CD4-positive, alpha-beta memory T cell (primary cell): ENCODE measurements at places on chromosomes 13 and 19. TPM values are rescaled to one million over a fixed set of nuclear protein-coding genes. Genes with fewer than 3 reads are reported as not detected.

The KLK15 gene
- total RNA-seq = not detected

The CEACAM4 gene
- 0.28 TPM for total RNA-seq

DNA sequence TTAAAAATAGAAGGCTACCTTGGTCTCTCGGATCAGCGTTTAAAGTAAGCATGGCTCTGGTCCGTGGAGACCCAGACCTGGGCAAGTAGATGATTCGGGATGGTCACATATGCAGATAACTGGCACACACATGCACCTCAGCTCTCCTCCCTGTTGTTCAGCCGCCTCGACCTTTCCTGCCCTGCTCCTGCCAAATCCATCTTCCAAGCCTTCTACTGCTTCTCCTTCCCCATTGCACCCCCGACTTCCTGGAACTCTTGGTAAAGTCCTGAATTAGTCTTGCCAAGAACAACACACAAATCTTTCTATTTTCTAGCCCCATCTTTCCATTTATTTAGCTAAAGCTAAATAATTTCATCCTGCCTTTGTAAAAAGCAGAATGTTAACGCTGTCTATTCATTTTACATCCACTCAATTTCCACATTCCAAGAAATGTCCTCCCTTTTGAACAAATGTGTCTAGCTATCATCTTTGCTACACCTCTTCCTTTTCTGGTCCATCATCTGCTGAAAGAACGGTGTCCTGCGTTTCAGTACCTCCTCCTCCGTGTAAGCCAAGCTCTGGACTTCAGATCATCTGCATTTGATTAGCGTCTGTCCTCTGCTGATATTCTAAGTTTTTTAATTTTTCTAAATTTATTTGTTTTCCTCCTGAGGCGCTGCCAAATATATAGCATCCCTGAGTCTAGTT, 92.5 kb downstream of the ZIC5 start:
- DNase-seq = no peak

DNA sequence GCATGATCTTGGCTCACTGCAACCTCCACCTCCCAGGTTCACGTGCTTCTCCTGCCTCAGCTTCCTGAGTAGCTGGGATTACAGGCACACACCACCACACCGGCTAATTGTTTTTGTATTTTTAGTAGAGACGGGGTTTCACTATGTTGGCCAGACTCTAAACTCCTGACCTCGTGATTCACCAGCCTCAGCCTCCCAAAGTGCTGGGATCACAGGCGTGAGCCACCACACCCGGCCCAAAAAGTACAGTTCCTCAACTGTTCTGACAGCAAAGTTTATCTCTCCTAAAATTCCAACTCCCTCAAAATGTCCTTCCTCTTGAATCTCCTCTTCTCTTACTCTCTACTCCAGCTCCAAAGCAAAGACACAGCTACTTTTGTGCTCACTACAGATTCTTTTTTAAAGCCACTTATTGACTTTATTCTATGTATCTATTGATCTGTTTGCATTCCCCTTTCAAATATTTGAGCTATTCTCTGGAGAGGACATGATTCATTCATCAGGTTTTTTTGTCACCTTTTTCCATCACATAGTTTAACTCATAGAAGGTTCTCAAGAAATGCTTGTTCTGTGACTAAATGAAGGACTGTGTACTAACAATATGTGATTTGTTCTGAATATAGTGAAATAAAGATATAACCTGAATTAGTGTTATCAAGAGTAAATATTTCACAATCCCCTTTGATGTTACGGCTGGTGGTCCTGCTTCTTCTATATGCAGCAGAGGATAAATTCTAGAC, 142.2 kb downstream of the TBC1D4 start:
- DNase-seq = no peak

DNA sequence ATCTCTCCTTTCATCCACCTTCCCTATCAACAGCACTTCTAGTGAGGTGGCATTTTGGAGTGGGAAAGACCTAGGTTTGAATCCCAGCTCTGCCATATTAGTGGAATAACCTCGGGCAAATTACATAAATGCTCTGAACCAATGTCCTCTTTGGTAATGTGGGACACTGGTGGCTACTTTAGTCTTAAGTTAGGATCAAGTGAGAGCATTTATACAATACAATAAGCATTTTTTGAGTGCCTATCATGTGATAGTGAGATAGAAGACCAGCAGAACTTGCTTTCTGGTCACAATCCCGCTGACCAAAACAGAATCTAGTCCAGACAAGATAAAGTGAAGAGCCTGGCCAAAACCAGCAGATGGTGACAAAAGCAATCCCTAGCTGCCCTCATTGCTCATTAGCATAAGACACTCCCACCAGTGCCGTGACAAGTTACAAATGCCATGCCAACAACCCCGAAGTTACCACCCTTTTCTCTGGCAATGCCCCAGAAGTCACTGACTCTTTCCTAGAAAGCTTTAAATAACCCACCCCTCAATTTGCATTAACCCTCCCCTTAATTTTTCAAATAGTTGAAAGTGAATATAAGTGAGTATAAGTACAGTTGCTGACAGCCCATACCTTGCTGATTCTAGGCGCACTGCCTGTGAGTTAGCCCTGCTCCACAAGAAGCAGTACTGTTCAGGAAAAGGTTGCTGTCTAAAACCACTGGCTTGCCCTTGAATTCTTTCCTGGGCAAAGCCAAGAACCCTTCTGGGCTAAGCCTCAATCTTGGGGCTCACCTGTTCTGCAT, 28.9 kb upstream of the KPNA3 start:
- no peak for DNase-seq

DNA sequence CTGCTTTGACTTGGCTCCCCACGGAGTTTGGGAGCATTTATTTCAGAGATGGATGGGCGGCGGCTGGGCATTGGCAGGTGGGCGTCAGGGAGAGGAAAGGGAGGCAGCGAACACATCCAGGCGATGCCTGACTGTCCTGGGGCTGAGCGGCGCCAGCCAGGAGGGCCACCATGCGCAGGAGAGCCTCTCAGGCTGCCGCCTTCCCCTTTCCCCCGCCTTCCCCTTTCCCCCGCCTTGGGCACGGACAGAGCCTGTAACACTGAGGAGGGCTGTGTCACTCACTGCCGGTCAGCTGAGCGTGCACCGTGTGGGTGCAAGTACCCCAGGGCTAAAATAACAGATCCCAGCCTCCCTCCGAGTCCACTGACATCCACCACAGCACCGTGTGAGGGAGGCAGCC, 11.4 kb downstream of the MCF2L start:
- no peak for DNase-seq

DNA sequence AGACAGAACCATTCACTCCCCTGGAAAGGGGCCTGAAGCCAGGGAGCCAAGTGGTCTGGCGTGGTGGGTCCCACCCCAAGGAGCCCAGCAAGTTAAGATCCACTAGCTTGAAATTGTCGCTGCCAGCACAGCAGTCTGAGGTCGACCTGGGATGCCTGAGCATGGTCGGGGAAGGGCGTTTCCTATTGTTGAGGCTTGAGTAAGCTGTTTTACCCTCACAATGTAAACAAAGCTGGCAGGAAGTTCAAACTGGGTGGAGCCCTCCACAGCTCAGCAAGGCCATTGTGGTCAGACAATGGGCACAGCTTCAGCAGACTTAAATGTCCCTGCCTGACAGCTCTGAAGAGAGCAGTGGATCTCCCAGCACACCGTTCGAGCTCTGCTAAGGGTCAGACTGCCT, 195.6 kb upstream of the DACH1 start:
- no peak for DNase-seq

GRCh38 chr13:87497426-87497825, 173.7 kb upstream of the SLITRK5 start:
- no peak for DNase-seq

DNA sequence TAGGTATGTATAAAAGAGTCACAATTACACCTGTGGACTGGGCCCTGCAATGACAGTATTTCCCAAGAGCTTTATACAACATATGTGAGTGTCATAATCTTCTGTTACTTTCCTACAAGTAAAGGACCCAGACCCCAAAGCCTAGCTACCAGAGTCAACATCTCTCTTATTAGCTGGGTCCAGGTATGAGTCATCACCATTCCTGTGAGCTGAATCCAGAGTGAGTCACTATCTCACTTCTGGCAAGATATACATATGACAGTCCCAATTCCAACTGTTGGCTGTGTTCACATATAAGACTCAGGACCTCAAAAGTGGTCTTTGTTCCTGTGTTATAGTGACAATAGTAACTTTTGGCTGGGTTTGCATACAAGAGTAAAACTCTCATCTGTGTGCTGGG, 46.7 kb downstream of the ZNF729 start:
- DNase-seq = no peak

DNA sequence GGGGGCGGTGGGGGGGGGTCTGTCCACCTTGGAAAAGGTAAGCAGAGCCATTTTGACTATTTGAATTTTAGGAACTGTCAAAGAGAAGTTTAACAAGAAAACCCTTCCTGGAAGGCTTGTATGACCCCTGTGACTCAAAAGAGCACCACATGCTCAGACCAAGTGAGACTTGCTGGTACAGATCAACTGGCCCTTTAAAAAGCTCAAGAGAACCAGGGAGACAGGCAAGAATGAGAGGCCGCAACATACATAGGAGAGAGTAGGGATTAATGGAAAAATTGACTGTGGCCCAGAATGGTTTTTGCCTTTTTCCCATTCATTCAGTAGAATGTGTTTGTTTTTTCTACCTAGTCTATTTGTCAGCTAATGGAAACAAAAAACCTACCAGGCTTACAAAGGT, 26.2 kb upstream of the ATP8A2 start:
- DNase-seq = no peak

DNA sequence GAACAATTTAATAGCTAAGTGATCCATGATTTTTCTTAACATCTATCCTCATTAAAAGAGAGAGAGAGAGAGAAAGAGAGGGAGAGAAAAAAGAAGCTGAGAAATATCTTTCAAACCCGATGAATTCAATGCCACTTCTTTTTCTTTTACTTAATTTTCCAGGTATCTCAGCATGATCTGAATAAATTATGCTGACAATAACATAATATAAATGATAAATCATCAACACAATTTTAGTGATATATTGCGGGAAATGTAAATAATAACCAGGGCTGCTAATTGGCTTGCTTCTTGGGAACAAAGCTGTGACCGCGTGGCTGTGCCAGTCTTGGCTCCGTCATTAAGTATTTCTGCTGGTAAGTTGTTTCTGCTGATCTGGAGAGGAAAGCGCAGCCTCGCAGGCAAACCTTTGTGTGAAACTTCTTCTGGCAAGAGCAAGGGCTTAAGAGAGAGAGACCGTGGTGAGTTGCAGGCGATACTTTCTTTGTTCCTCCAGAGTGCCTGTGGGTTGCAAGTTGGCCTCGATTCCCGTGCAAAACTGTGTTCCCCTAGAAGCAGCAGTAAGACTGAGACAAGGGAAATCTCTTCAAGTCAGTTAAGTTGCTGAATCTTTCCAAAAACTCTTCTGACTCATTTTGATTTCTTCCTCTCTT, 489.1 kb upstream of the TSHZ3 start:
- no peak for DNase-seq

The SOX1 gene
- not detected for total RNA-seq

- no peak for DNase-seq
Observed at GRCh38 chr19:6970443-6970842, 50.8 kb downstream of the MBD3L2B start.

DNA sequence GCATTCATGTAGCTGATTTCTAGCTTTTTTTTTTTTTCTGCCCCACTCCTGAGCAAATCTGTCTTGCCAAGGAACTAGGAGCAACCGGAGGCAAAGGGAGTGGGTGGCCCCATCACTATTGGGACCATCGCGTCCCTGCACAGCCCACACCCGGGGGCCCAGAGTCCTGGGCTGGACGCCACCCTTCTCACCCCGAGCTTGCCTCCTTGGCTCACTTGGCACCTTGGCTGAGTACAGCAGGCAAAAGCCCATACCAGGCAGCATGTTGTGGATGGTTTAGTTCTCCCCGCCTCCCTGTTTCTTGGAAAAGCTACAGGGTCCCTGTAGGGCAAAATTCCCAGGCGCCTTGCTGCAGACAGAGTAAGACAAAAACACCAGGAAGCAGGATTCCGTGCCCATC, 13.7 kb downstream of the SMIM24 start:
- DNase-seq = no peak

DNA sequence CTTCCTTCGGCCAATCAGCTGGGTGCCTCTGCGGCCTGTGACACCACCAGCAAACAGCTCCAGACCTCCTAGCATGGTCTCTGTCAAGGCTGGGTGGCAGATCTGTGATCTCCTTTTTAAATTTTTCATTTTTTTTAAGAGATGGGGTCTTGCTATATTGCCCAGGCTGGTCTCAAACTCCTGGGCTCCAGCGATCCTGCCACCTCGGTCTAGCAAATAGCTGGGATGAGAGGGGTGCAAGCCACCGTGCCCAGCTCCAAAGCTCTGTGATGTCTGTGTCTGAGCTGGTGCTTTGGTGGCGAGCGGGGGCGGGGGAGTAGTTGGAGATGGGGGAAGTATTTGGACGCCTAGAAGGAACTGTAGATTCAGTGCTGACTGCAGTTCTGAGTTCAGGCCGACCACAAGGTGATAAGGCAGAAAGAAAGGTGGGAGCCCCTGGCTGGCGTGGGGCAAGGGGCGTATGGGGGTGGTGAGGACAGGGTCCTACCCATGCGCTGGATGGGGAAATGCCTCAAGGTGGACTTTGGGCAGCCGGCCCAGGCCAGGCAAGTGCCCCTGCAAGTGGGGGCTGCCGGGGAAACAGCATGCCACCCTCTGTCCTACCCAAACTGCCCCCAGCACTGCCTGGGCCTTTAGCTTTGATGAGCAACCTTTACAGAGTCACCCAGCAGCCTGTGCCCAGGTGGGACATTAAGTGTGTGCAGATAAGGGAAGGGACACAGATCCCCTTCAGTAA, 5.5 kb downstream of the DPP9 start:
- DNase-seq = no peak

DNA sequence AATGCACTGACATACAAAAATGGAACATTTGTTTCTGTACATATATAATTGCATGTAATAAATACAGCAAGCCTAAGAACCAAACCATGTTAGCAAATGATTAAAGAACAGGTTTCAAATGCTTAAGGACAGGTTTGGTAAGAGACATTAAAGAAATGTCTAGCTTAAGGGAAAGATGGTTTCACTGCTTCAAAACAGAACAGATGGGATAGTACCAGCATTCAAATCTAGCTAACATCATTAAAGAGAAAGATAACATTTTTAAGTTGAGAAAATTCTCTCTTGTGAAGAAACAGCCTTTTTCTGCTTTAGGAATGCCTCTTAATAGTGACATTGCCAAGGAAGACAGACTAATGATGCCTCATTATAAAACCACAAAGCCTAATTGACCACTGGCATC, 52.5 kb upstream of the DOCK9 start:
- DNase-seq = no peak

- DNase-seq = no peak
Observed at GRCh38 chr19:38721979-38722773, 22.1 kb downstream of the CAPN12 start.

The RFPL4A gene
- not detected for total RNA-seq

DNA sequence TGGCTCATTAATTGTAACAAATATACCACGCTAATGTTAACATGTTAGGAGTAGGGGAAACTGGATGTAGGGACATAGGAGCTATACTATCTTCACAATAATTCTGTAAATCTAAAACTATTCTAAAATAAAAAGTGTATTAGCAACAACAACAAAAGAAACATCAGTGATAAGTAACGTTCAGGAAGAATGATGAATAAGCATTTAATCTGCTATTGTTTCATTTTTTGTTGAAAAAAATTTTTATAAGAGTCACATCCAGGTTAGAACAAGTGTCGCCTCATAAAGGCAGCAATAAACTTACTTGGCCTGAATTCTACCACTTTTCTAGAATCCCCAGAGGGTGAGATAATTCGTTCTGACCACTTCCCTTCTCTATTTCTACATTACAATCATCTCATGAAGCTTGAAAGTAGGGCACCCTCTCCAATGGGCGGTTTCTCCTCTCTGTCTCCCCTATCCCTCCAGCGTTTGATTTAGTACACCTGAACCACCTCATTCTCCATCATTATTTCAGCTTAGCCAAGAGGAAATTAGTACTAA, 253.1 kb upstream of the IPO5 start:
- DNase-seq = no peak

- DNase-seq = no peak
Observed at GRCh38 chr13:44373601-44374347, at the start of gene SERP2. Gene SERP2 (plus strand): TSS chr13:44373824. CDS start chr13:44374026, 202 bp downstream.
